ENCODE measurements at places on chromosomes 3 and 15. TPM values are rescaled to one million over a fixed set of nuclear protein-coding genes. Genes with fewer than 3 reads are reported as not detected.

The NOX5 gene
- not detected for total RNA-seq

The BFSP2 gene
- total RNA-seq: not detected

The CADPS gene
- total RNA-seq: not detected

The PTH1R gene
- not detected for total RNA-seq

The PRR23C gene
- not detected for total RNA-seq

DNA sequence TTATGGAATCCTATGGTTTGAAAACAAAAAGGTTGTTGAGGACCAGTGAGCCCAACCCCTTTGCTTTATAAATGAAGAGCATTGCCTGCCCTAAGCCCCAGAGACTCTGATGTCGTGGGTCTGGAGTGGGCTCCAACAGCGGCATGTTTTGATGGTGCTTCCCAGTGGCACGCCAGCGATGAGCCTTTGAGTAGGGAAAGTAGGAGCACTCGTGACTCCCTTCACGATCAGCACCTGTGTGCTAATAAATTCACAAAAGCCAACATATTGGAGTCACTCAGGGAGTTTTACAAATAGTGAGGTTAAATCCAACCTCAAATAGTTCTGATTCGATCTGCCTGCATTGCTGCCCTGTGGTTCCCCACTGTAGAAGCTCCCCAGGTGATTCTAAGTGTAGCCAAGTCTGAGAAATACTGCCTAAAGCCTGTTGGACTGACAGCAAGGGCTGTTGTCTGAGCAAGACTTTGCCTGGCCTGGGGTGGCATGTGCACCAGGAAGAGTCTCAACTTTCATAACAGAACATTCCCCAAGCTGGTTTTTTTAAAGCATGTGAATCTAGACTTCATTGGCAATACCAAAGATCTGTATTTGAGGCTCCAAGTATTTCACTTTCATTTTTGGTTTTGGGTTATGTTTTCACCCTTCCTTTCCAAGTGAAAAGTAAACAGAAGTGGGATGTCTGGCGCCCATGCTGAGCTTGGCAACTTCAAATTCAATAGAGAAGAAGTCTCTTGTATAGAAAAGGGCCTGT is 9.9 kb downstream of the CCR5 start:
- no peak for DNase-seq
- peaks cover 35% of the 10 kb centered on the region for H3K4me1 ChIP-seq
- H3K4me3 ChIP-seq: no peak overlapping the region

DNA sequence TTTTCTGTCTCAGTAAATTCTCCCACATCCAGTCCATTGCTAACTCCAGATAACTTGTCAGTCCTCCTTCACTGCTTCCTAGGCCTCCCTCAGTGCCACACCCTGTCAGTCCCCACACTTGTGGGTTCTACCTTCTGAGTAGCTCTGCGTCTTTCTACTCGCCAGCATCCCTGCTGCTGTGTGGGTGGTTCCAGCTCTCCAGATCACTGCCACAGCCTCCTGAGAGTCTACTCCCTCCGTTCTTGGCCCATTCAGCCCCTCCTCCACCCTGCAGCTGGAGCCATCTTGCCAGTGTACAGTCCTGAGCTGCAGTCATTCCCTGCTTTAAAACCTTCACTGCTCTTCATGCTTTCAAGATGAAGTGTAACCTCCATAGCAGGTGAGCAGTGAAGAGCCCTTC is 45.3 kb downstream of the MAP2K5 start:
- peaks cover 38% of the 10 kb centered on the region for H3K36me3 ChIP-seq
- no peak overlapping the region for H3K27ac ChIP-seq
- DNase-seq: no peak
- H3K27me3 ChIP-seq: no peaks in the 10 kb centered on the region
- H3K4me3 ChIP-seq: no peak overlapping the region
- no peaks in the 10 kb centered on the region for H3K4me1 ChIP-seq

DNA sequence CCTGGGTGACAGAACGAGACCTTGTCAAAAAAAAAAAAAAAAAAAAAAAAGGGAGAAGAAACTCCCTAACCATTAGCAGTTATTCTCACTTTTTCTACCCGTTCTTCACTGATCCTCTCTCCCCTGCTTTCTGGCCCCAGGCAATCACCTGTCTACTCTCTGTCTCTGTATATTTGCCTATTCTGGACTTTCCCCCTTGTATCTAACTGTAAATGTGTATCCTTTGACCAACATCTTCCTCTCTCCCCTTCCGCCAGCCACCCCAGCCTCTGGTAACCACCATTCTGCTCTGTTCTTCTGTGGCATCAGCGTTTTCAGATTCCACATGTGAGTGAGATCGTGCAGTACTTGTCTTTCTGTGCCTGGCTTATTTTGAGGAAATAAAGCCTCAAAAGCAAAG is 6.9 kb downstream of the CYFIP1 start:
- H3K27ac ChIP-seq: no peak overlapping the region
- H3K4me1 ChIP-seq: no peaks in the 10 kb centered on the region
- no peaks in the 10 kb centered on the region for H3K36me3 ChIP-seq

DNA sequence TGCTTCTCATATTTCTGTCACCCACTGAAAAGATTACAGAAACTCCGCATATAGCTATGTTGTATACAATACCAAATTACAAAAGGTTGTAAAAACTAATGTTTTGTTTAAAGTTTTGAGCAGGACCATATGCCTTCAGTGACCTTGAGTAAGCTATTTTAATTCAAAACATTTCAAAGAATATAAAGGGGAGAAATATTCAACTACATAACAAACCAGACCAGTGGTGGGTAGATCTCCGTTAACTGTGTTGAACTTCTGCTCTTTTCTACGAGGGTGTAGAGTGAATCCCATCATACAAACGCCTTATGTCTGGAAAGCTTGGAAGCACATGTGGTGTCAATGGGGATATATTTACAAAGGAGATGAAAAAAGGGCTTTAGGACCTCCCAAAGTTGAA is 68.4 kb upstream of the NR2F2 start:
- H3K27me3 ChIP-seq: no peaks in the 10 kb centered on the region
- no peaks in the 10 kb centered on the region for H3K4me1 ChIP-seq
- H3K4me3 ChIP-seq: no peak overlapping the region

GRCh38 chr3:32821686-32822296 is 4.0 kb downstream of the TRIM71 start:
- DNase-seq: no peak
- H3K27ac ChIP-seq: no peak overlapping the region
- peaks cover 7% of the 10 kb centered on the region for H3K4me1 ChIP-seq
- peaks cover 35% of the 10 kb centered on the region for H3K27me3 ChIP-seq
- no peak overlapping the region for H3K4me3 ChIP-seq
- no peaks in the 10 kb centered on the region for H3K36me3 ChIP-seq

DNA sequence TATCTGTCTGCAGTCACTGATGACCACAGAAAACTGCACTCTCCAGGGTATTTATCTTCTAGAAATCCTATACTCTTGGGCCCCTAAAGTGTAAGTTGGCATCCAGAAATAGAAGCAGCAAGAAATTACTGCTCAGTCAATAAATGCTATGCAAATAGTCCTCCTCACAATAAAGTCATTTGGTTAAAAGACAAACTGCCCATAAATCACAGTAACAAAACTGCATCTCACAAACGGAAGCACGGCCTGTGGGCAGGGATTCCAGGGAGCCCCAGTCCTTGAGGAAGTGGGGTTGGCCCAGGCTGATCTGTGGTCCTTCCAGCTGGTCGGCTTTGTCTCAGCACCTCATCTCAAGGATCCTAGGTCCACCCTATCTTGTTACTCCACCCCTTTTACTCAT is 29.7 kb upstream of the SPATA12 start:
- H3K36me3 ChIP-seq: no peaks in the 10 kb centered on the region
- H3K27me3 ChIP-seq: no peaks in the 10 kb centered on the region
- no peaks in the 10 kb centered on the region for H3K4me1 ChIP-seq

DNA sequence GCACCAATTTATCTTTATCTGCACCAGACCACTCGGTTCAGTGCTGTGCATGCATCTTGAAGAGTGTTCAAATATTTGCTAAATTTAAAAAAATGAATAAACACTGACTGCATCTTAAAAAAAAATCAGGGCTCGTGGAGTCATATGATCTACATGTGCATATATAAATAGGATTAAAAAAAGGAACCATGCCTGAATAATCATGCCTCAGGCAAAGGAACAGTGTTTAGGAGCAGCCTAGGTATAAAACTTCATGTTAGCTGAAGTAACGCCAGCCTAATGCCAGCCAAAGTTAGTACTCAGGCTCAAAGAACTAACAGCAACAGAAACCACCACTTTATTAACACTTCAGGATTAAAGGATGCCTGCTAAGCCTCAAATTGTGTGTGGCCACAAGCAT is 9.5 kb downstream of the ABCC5 start:
- no peaks in the 10 kb centered on the region for H3K36me3 ChIP-seq
- no peaks in the 10 kb centered on the region for H3K27me3 ChIP-seq
- no peak overlapping the region for H3K27ac ChIP-seq
- no peak for DNase-seq

DNA sequence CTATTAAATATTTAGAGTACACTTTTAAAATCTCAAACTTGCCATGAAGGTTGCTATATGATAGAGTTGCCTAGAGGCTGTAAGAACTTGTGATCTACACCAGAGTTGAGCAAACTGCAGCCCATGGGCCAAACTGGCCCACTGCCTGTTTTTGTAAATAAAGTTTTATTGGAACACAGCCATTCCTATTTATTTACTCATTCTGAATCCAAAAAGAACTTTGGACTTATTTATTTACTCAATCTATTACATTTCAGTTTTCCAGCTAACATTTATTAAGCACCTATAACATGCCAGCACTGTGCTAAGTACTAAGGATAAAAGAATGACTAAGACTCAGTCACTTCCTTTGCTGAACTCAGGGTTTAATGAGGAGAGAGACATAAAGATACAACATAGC is 403.6 kb downstream of the ERC2 start:
- H3K36me3 ChIP-seq: no peaks in the 10 kb centered on the region
- H3K4me1 ChIP-seq: no peaks in the 10 kb centered on the region
- no peak overlapping the region for H3K4me3 ChIP-seq
- no peak overlapping the region for H3K27ac ChIP-seq

Measured in CD4-positive, alpha-beta T cell (primary cell).